Stimulated activated CD4-positive, alpha-beta T cell treated with anti-CD3 and anti-CD28 coated beads, TNF-alpha, amount 100 ng/mL, for 24 hours (primary cell): ENCODE measurements at places on chromosomes 5 and 9.
A peak's percentile ranks its signal among the peaks of the same experiment; 100 is the strongest.

GRCh38 chr9:2559192-2560152, 62.1 kb upstream of the VLDLR start:
- no peak for DNase-seq

- DNase-seq, result no peak
Observed at GRCh38 chr9:120663380-120663779, 50.9 kb downstream of the MEGF9 start.

GRCh38 chr5:5384660-5385330, 37.7 kb upstream of the ICE1 start:
- no peak for DNase-seq

- no peak for DNase-seq
Observed at GRCh38 chr5:38722918-38723317, 122.9 kb upstream of the OSMR start.

- DNase-seq, result no peak
Observed at GRCh38 chr5:37921452-37921851, 81.6 kb upstream of the GDNF start.

- no peak for DNase-seq
Observed at GRCh38 chr5:176985516-176985915, 21.1 kb downstream of the UIMC1 start.

- DNase-seq, result no peak
Observed at GRCh38 chr9:100466829-100467221, 6.1 kb upstream of the TMEFF1 start.

DNA sequence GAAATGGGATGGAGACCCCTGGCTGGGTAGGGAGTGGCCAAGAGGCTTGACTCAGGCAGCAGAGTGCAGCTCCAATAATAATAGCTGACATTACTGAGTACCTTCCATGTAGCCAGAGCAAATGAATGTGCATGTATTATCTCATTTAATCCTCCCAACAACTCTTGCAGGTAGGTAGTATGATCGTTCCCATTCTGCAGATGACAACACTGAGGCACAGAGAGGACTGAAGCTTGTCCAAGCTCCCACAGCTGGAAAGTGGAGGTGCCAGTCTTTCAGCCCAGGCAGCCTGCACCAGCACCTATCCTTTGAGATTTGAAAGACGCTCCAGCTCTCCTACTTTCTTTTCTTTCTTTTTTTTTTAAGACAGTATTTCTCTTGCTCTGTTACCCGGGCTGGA, 87.6 kb downstream of the PCDH1 start:
- no peak for DNase-seq

GRCh38 chr5:103021314-103021713, 98.6 kb downstream of the GIN1 start:
- no peak for DNase-seq

DNA sequence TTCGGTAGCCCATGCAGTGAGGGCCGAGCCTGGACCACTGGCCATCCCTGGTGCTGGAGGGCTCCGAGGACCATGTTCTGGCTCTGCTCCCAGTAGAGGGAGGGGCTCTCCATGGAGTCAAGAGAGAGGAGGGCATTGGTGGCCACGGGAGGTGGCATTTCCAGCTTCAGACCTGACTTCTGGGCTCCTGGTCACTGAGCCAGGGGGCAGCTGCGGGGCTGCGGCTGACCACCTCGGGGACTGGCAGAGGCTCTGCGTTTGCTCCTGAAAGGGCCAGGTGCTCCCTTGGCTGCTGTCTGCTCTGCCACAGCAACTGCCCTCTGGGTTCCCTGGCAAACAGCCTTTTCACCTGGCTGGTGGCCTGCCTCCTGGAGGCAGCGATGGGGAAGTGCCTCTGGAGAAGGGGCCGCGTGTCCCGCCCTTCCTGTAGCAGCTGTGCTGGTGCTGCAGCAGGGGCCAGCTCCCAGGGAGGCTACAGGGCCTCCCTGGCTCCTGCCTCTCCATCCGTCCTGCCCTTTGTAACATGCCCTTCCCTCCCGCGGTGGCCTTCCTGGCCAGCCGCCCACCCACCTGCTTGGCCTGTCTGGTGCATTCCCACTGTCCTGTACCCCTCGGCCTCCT, 144.6 kb downstream of the CACNA1B start:
- peak; percentile 37 for DNase-seq

- no peak for DNase-seq
Observed at GRCh38 chr5:67297376-67297775, 100.8 kb upstream of the CD180 start.

DNA sequence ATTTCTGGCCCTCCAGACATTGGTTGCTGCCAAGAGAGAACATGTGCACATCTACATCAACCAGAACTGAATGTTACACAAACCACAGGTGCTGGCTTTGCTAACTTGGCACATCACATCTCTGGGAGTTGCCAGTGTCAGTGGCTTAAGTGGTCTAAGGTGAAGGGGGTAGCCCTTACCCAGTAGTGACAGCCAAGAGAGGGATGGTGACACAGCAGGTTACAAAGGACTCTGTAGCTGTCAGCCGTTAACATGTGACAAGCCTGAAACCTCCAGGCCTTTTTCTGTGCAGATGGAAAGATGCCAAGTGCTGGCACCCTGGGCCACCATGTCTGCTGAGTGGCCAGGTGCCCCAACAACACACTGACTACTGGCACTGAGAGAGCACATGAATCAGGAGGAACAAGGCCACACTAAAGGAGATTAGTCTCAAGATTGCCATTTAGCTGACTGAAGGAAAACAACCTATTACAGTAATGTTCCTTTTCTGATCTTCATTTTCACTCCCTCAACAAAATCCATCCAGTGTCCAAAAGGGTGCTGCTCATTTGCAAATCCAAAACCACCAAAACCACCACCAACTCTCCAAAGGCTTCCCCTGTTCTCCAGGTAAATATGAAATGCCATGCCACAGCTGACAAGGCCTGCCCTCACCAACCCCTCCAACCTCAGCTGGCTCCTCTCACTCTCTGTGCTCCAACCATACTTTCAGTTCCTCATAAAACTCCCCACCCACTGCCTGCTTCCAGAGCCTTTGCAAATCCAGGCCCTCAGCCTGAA, 20.2 kb downstream of the SIL1 start:
- DNase-seq, result no peak

- DNase-seq, result no peak
Observed at GRCh38 chr5:74199005-74199404, 441.5 kb downstream of the ENC1 start.

DNA sequence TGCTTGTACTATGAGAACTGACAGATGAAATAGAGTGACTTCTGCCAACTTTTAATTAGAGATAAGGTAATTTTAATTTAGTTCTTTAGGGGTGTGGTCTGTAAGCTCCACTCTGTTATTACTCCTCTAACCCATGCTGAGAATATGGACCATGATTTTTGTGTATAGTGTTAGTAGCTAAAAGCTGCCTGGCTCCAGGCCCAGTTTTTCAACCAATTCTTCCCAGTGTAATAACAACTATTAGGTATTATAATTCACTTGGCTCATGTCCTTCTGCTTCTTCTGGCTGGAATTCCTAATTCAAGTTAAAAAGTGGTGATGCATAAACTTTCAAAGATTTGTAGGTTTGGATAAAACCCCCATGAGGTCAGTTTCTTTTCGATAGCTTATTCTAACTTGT, 216.3 kb downstream of the ISL1 start:
- DNase-seq, result no peak

- DNase-seq, result no peak
Observed at GRCh38 chr5:31193591-31194467, at the start of gene CDH6. Gene CDH6 (plus strand): TSS chr5:31193686. CDS start chr5:31267474, 73,788 bp downstream.

- DNase-seq, result no peak
Observed at GRCh38 chr9:16197578-16198370, 644.9 kb downstream of the CCDC171 start.

DNA sequence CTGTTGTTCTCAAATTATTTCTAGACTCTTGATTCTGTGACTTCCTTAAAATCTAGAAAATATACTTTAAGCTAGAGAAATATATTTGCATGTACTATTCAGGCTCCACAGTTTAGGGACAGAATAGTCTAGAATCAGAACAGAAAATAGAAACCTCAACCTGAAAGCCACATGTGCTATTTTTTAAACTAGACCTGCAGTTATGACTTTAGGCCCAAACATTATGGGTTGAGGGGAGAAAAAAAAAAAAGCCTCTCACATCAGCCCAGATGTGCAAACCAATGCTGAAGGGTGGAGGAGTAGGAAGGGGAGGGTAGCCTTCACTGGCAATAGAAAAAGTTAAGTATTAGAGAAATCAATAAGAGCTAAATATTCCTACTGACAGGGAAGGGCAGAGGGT, 35.7 kb downstream of the ELL2 start:
- no peak for DNase-seq

DNA sequence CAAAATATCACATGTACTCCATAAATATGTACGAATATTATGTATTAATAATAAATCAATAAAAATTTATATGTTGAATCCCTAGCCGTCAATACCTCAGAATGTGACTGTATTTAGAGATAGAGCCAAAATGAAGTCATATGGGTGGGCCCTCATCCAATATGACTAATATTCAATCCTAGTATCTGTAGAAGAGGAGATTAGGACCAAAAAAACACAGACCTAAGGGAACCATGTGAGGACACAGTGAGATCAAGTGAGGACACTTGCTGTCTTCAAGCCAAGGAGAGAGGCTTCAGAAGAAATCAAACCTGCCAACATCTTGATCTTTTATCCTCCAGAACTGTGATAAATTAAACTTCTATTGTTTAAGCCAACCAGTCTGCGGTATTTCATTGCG, 3.7 kb upstream of the AMACR start:
- DNase-seq, result no peak

- DNase-seq, result no peak
Observed at GRCh38 chr5:120677481-120677880, 213.4 kb downstream of the PRR16 start.

DNA sequence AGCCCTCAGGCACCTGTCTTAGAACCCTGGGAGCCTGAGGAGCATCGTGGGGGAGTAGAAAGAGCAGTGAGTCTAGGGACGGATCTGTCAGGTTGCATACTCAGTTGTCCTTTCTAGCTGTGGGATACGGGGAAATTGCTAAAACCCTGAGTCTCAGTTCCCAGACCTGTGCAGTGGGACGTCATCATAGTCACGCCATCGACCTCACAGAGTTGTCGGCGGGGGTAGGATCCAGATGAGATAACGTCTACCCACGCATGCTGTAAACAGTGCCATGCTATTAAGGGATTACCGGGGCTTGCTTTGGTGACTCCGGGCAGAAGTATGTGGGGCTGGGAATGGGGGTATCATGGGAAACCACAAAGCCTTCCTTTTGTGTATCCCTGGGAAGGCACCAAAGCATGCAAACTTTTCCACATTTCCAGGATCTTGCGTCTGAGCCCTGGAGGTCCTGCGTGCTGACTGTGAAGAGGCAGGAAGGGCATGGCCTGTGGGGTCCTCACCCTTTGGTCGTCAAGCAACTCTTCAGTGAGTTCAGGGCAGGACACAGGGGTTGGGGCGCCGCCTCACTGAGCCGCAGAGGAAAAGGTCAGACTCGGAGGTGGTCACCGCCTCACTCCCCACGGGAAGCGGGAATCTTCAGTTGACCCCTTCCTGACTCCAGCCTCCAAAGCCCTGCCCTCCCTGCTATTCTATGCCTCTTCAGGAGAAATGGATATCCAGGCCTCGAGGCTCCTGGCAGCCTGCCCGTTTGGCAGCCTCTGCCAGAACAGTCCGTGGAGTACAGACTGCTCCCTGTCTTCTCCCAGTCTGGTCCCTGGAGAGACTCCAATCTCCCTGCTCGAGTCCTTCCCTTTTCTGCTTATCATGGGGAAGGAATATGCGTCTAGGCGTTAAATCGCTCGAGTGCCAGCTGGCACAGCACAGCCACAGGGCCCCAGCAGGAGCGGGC, 186.8 kb upstream of the KLF9 start:
- no peak for DNase-seq

DNA sequence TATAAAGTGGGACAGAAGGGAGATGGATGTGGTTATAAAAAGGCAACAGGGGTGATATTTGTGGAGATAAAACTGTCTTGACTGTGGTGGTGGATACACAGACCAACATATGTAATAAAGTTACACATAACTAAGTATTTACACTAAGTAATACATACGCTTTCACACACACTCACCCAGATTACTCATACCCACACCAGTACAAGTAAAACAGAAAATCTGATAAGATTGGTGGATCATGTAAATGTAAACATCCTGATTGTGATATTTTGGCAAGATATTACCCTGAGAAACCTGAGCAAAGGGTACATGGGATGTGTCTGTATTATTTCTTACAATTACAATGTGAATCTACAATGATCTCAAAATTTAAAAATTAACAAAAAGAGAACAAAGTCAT, 53.3 kb upstream of the SLIT3 start:
- DNase-seq, result no peak

GRCh38 chr9:99112750-99113413, 8.0 kb downstream of the TGFBR1 start:
- DNase-seq, result peak; percentile 6

DNA sequence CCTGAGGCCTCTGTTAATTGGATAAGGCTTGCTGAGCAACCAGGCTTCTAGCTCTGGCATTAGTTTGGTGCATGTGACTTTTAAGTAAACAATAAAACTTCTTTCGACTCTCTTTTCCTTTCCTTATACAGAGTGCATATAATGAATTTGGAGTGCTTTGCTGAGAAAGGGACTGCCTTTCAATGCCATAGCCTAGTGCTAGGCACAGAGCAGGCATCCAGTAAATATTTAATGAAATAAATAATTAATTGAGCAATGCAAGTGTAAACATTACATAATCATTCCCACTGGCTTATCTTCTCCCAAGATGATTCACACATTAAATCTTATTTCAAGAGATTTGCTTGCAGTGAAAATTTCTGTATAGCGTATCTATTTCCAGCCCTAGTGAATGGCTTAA, 74.1 kb downstream of the NMUR2 start:
- DNase-seq, result no peak

- no peak for DNase-seq
Observed at GRCh38 chr5:44933686-44934085, 124.9 kb downstream of the MRPS30 start.

DNA sequence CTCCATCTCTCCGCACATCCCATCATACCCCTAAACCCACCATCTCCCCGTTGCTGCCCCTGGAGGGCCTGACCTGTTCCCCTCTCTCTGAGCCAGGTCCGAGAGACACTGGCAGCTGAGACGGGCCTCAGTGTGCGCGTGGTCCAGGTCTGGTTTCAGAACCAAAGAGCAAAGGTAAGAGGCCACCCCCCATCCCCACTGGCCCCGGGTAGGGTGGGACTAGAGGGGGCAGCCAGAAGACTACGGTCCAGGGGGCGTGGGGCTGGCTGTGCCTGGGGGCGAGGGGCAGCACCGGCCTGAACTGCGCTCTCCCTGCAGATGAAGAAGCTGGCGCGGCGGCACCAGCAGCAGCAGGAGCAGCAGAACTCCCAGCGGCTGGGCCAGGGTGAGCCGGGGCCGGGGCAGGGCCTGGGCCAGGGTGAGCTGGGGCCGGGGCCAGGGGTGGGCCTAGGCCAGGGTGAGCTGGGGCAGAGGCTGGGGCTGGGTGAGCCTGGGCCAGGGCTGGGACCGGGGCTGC, 79.8 kb downstream of the LMX1B start:
- DNase-seq, result no peak

DNA sequence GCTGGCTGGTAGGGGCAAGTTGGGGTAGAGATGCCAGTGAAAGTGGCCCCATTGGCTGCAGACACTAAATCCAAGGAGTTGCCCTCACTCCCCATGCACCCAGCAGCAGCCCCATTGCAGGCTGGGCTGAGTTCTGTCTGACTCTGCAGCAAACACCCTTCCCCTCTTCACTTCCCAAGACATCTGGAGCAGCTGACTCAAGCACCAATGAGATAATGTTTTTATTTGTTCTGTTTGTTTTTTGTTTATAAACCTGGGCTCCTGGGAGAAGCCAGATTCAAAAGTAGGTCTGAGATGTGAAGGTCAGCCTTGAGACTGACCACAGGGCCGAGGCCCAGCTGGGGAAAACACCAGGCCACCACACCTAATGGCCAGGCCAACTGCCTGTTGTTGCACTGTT, 545.9 kb upstream of the KLF4 start:
- no peak for DNase-seq
